Stomach (tissue), 19 donors: ENCODE measurements at places on chromosomes 16 and 17. TPM values are rescaled to one million over a fixed set of nuclear protein-coding genes. Genes with fewer than 3 reads are reported as not detected.

DNA sequence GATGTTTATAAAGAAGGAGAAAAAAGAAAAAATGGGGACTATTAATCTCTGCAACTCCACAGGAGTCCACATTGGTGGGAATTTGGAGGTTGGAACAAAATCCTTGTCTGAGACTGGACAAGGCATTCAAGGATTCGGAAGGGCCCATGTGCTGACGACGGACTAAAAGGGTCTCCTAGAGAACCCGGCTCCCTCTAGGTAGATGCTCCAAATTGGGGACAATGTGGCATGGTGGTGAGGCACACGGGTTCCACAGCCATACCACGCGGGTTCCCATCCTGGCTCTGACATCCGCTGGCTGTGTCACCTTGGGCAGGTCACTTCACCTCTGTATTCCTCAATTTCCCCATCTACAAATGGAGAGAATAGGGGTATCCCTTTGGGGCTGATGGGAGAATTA is 227.4 kb downstream of the C16orf78 start:
- no peak for DNase-seq

DNA sequence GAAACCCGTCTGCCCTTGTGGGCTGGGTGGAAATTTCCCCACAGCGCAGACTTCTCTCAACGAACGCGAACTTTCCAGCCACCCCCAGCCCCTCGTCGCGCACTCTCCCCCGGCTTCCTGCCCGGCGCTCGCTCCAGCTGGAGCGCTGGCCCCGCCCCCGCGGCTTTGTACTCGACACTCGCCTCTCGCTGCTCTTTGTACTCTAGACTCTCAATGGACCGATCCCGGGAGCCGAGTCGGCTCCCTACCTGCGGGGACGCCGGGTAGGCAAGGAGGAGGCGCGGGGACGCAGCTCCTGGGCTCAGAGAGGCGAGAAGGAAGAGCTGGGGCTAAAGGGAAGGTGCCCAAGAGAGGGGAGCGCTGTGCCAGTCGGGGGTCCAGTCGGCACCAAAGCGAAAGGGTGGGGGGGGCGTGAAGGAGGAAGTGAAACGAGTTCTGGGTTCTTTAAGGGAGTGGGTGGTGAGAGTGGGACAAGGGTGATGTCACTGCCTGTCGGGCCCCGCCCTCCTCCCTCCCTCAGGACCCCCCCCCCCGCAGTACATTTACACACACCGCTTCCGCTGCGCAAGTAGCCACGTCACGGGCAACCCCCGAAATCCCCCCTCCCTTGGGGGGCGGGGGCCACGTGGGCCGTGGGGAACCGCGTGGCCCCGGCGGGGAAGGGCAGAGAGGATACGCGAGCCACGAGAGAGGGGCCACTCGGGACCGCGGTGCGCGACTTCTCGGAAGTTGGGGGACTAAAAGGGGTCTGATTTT is 9.7 kb downstream of the KDM6B start:
- peak; percentile 92 for DNase-seq

GRCh38 chr17:17063546-17064122 is 21.4 kb downstream of the MPRIP start:
- DNase-seq, result peak; percentile 39

DNA sequence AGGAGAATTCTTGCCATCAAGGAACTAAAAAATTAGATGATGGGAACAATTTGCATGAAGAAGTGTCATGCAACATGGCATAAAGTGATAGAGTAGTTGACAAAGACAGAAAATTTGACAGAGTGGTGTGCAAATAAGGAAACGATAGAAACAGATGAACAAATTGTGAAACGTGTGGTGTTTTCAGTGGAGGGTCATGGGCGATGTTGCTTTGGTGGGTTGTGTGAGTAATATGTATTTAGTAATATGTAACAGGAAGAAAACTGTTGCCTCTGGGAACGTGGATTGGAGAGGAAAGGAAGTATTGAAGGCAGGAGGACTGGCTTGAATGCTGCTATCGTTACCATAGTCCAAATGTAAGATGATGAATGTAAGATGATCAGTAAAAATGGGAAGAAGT is 3.6 kb downstream of the COX10 start:
- no peak for DNase-seq

The HYDIN gene
- total RNA-seq, result not detected

The TEX19 gene
- not detected for total RNA-seq
